ENCODE measurements at places on chromosomes 6 and 20. TPM values are rescaled to one million over a fixed set of nuclear protein-coding genes. Genes with fewer than 3 reads are reported as not detected.

SLC17A4 gene
- total RNA-seq, result not detected

- DNase-seq, result no peak
These were observed 57.0 kb downstream of the KIF13A start for GRCh38 chr6:17930321-17930993.

GRCh38 chr20:31853481-31853880, 8.1 kb upstream of the FOXS1 start:
- DNase-seq, result no peak

DNA sequence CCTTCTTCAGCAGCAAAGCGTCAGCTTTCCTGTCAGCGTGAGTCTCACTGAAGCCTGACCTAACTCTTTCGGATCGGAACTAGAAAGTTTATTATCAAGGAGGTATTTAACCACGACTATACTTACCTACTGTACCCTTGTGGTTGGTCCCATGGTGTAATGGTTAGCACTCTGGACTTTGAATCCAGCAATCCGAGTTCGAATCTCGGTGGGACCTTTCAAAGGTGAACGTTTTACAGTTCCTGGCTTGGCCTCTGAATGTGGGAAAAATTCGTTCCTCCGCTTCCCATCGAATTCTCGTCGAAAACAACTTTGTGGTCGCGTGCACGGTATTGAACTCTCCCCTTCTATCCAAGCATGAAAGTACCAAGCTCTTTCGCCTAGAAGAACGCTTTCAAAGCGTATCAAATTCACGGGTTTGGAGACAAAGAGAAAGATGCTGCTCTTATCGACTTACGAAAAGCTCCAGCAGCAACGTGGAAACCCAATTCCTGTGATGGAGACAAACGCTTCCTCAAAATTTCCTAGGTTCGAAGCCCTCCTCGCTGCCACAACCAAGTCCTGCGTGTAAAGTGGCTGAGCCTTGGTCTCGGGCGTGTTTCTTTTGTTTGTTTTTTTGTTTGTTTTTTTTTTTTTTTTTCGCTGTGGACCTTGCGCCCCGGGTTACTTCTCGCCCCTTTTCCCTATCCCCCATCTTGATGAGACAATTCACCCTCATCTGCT, 63.7 kb downstream of the GPX5 start:
- peak; percentile 98 for DNase-seq

DNA sequence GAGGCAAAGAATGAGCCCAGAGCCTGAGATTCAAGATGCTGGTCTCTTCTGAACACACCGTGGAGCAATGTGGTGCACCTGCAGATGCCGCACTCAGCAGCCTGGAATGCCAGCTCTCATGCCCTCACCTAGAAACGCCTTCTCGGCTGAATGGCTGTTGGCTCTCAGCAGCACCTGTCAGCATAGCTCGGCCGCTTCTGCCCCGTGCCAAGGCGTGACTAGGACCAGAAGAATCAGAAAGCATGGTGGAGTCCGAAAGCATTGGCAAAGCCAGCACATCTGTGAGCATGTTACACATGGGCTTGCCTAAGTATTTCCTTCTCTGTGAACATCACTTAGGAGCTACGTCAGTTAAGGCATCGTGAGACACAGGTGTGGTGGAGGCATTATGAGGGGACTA, 140.8 kb downstream of the MAP3K4 start:
- DNase-seq, result no peak
